ENCODE measurements at places on chromosomes 16 and 17. TPM values are rescaled to one million over a fixed set of nuclear protein-coding genes. Genes with fewer than 3 reads are reported as not detected.
A peak's percentile ranks its signal among the peaks of the same experiment; 100 is the strongest.

DNA sequence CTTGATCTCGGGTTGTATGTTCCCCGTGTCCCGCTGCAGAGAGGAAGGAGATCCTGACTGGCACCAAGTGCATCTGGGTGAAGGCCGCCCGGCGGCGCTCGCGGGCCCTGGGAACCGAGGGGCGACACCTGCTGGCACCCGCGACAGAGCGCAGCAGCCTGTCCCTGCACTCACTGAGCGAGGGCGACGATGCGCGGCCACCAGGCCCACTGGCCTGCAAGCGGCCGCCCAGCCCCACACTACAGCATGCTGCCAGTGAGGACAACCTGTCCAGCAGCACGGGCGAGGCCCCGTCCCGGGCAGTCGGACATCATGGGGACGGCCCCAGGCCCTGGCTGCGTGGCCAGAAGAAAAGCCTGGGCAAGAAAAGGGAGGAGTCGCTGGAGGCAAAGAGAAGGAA lies 7.5 kb downstream of the BTBD17 start:
- no peaks in the 10 kb centered on the region for H3K27me3 ChIP-seq
- no peak overlapping the region for H3K4me3 ChIP-seq
- no peaks in the 10 kb centered on the region for H3K36me3 ChIP-seq
- no peak overlapping the region for H3K27ac ChIP-seq
- H3K4me1 ChIP-seq, result no peaks in the 10 kb centered on the region

The TEKT5 gene
- total RNA-seq, result 0.65 TPM

GRCh38 chr17:31329221-31329620 lies 7.8 kb upstream of the EVI2A start:
- H3K4me1 ChIP-seq, result no peaks in the 10 kb centered on the region
- no peak for DNase-seq
- no peak overlapping the region for H3K27ac ChIP-seq
- H3K4me3 ChIP-seq, result no peak overlapping the region
- no peaks in the 10 kb centered on the region for H3K27me3 ChIP-seq

The KANSL1 gene
- total RNA-seq, result 25.9 TPM

The MYCBPAP gene
- 0.51 TPM for total RNA-seq

The TMED6 gene
- 1.7 TPM for total RNA-seq

DNA sequence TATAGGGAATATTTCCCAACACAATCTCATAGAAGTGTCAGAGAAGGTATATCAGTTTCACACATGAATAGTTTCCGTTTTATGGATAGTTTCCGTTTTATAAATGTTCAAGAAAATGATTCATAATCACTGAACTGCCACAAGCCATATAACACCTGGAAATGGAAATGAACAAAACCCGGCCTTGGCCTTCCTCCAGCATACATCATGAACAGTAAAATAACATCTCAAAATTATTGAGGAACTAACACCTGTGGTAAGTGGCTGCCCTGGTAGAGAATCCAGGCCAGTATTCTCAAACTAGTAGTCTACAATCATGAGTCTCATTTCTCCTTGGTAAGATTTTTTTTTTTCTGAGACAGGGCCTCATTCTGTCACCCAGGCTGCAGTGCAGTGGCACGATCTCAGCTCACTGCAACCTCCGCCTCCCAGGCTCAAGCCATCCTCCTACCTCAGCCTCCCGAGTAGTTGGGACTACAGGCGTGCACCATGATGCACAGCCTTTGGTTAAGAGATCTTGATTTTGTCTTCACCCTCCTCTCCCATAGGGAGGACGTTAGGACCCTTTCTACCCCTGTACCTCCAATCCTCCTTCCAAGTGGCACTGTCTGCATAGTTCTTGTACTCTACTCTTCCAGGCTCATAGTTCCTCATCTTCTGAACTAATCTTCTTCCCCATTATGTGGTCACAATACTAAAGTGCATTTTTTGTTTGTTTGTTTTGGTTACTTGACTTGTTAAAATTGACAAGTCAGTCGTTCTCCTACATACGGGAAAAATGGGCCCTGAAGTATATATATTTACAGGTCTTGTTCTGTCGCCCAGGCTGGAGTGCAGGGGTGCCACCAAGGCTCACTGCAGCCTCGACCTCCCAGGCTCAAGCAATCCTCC lies 15.0 kb upstream of the RGS9 start:
- H3K27me3 ChIP-seq, result no peaks in the 10 kb centered on the region
- no peak for DNase-seq

The CHRNE gene
- total RNA-seq, result 2.9 TPM

GRCh38 chr17:61972311-61972710 lies 44.5 kb upstream of the INTS2 start:
- H3K27ac ChIP-seq, result no peak overlapping the region
- H3K4me1 ChIP-seq, result no peaks in the 10 kb centered on the region
- DNase-seq, result no peak
- H3K36me3 ChIP-seq, result peaks cover 35% of the 10 kb centered on the region

- no peak overlapping the region for H3K4me3 ChIP-seq
- peaks cover 6% of the 10 kb centered on the region for H3K4me1 ChIP-seq
- H3K36me3 ChIP-seq, result no peaks in the 10 kb centered on the region
- DNase-seq, result no peak
- H3K27ac ChIP-seq, result no peak overlapping the region
Observed at GRCh38 chr16:47480410-47480809, 19.3 kb downstream of the PHKB start.

The KREMEN2 gene
- not detected for total RNA-seq

DNA sequence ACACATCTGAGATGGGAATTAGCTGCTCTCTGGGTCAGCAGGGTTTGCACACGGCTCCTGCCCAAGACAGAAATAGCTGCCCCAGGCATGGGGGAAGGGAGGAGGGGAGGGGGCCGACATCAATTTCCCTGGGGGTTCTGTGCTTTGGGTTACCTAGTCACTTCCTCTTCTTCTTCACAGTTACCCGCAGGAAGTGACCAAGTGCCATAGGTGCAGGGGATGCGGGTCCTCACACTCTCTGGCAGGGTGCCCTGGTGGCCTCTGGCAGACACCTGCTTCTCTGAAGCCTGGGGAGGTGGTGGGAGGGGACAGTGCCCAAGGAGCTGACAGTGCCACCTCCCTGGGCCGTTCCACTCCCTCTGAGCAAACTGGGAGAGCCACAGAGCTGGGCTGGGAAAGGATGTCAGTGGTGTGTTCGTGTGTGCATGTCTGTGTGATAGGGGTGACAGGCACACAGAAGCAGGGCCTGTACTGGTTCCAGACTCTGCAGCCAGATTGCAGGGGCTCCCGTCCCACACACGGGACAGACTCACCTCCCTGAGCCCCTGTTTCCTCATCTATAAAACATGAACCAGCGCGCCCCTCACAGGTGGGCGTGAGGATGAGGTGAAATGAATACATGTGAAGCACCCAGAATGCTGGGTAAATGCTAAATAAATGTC lies 18.2 kb downstream of the SCN4A start:
- no peak for DNase-seq
- no peaks in the 10 kb centered on the region for H3K27me3 ChIP-seq
- H3K4me3 ChIP-seq, result no peak overlapping the region
- H3K4me1 ChIP-seq, result no peaks in the 10 kb centered on the region
- H3K27ac ChIP-seq, result no peak overlapping the region

DNA sequence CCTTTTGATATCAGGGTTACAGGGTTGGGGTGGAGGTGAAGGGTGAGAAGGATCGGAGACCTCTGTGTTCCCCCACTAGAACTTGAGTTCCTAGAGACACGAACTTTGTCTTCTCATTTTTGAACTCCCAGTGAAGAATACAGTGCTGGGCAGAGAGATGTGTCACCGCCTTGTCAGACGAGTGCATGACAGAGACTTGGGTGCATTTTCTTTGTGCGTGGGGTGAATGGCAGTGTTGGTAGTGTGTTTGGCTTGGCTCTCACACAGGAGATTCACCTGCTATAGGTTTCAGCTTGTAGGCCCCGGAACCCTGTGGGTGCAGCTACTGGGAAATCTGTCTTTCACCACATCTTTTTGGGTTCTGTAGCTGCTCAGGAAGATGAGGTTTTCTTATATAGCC lies 40.0 kb upstream of the CCR7 start:
- H3K4me3 ChIP-seq, result no peak overlapping the region
- DNase-seq, result no peak
- no peaks in the 10 kb centered on the region for H3K36me3 ChIP-seq
- no peak overlapping the region for H3K27ac ChIP-seq

- no peaks in the 10 kb centered on the region for H3K27me3 ChIP-seq
- no peaks in the 10 kb centered on the region for H3K4me1 ChIP-seq
- no peak overlapping the region for H3K4me3 ChIP-seq
- no peaks in the 10 kb centered on the region for H3K36me3 ChIP-seq
- DNase-seq, result no peak
Observed at GRCh38 chr16:83143788-83144187, 517.0 kb downstream of the CDH13 start.

DNA sequence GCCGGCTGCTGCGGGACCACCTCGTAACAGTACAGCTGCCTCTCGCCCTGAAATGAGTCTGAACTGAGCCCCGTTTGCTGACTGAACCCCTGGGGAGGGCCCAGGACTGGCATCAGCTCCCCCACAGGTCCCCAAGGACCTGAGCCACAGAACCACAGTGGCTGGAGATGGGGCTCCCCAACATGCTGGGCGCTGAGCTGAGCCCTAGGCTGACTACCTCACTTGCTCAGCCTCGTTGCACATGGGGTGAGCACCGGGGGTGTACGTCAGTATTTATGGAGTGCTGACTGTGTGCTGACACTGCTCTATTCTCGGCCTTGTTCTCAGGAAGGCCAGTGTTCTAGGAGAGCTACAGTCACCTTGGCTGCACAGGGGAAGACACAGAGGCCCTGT lies 6.6 kb upstream of the VASN start:
- H3K4me1 ChIP-seq, result peaks cover 14% of the 10 kb centered on the region
- no peaks in the 10 kb centered on the region for H3K36me3 ChIP-seq
- no peak for DNase-seq
- no peak overlapping the region for H3K27ac ChIP-seq
- no peak overlapping the region for H3K4me3 ChIP-seq

DNA sequence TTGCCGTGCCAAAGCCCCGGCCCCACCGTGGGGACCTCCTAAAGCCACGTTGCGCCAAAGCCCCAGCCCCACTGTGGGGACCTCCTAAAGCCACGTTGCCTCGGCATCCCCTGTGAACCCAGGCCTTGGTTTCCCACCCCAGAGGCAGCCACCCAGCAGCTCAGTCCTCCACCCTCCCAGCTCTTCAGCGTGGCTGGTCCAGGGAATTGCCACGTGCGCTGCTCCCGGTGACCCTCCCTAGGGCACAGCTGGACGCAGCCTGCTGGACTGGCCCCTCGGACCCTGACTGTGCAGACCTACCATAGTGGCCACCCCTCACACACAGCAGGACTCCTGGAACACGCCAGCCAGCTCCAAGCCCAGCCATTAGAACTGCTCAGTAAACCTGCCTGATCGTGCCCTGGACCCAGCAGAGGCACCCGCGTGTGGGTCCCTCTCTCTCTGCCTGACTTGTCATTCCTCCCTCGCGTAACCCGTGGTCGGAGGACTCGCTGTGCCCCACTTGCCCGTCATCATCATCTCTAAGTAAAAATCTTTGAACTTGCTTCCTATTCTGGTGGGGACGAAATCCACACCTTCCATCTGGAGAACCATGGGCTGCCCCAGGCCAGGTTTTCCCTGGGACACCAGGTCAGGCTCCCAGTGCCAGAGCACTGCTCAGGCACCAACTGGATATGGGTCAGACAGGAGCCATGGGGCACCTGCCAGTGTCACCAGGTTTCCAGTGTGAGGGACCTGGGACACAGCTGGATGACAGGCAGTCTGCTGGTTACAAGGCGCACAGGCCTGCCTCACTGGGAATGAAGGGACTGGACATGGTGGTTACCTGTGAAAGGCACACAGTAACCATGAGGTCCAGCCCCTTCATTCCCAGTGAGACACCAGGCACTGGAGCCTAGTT lies 5.6 kb downstream of the CIAO3 start:
- no peak overlapping the region for H3K27ac ChIP-seq
- H3K27me3 ChIP-seq, result no peaks in the 10 kb centered on the region
- no peak overlapping the region for H3K4me3 ChIP-seq
- H3K4me1 ChIP-seq, result no peaks in the 10 kb centered on the region
- DNase-seq, result peak; percentile 51
- H3K36me3 ChIP-seq, result peaks cover 34% of the 10 kb centered on the region

DNA sequence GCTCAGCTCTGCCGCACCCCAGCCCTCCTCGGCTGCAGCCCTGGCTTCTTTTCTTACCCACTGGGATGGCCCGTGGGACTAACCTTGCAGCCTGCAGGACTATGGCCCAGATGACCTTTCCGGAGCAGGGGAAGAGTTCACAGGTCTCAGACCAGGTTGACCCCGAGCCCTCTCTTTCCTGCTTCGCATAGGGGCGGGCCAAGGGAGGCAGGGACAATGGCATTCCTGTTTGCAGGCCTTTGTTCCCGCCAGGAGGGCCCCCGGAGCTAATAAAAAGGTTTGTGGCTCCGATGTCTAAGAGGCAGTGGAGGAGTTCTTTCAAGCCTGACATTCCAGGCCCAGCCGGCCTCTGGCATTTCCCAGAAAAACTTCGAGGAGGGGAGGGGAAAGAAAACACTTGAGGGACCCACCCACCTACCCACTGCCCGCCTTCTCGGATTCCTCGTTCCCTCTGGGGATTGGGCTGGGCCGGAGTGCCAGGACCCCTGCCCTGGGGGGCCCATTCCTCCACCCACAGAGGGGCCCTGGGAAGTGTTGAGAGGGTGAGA lies 5.8 kb upstream of the SOCS3 start:
- no peak for DNase-seq
- no peaks in the 10 kb centered on the region for H3K27me3 ChIP-seq
- H3K4me1 ChIP-seq, result no peaks in the 10 kb centered on the region
- H3K36me3 ChIP-seq, result no peaks in the 10 kb centered on the region
- no peak overlapping the region for H3K27ac ChIP-seq

- no peaks in the 10 kb centered on the region for H3K4me1 ChIP-seq
- H3K36me3 ChIP-seq, result no peaks in the 10 kb centered on the region
- H3K27me3 ChIP-seq, result peaks cover 8% of the 10 kb centered on the region
- H3K27ac ChIP-seq, result no peak overlapping the region
- no peak overlapping the region for H3K4me3 ChIP-seq
Observed at GRCh38 chr16:28067604-28068379, 4.3 kb upstream of the GSG1L start.

GRCh38 chr16:11389631-11390565 lies 44.6 kb downstream of the RMI2 start:
- H3K27ac ChIP-seq, result no peak overlapping the region
- H3K4me1 ChIP-seq, result no peaks in the 10 kb centered on the region
- peak; percentile 13 for DNase-seq
- no peaks in the 10 kb centered on the region for H3K36me3 ChIP-seq
- no peak overlapping the region for H3K4me3 ChIP-seq
- H3K27me3 ChIP-seq, result no peaks in the 10 kb centered on the region

The CDH3 gene
- 0.06 TPM for total RNA-seq

- H3K36me3 ChIP-seq, result no peaks in the 10 kb centered on the region
- H3K27me3 ChIP-seq, result no peaks in the 10 kb centered on the region
- DNase-seq, result no peak
- H3K4me1 ChIP-seq, result no peaks in the 10 kb centered on the region
Observed at GRCh38 chr16:81837312-81837751, 58.2 kb downstream of the PLCG2 start.
